Activated T-helper 1 cell treated with Interleukin-2 at 50 U/mL for 16 hours (primary cell): ENCODE measurements at places on chromosomes 7 and 10.

- DNase-seq = no peak
Observed at GRCh38 chr10:695396-695795, 5.9 kb upstream of the DIP2C start.

DNA sequence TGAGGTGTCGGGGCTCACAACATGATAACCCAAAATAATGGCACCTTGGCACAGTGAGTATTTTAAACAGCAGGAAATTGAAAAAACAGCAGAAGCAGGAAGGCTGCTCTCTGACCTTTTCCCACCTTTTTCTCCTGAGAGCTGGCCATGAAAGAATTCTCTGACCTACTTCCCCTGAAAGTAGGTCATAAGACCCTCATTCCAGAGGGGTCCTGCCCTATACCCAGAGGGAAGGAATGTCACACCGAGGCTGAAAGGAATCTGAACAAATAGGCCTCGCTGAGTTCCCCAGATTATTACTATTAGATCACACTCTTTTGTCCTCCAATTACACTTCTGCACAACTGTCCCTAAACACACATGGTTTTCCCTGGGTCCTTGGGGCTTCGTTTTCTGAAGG lies 18.8 kb downstream of the CPVL start:
- no peak for DNase-seq

DNA sequence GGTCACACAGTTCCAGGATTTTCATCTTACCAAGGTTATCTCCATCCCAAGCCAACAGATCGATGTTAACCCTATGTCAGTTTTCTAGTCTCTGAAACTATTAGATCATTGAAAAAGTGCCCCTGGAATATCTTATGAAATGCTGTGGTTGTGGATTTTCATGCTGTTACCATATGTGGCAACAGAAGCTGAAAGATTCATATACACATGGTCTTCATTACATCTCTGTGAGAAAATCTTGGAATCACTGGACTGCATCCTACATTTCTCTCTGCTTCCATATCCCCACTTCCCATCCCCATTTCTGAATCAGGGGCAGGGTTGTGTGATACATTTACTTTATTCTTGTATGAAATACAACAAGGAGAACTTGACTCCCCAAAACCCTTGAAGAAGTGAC lies 146.1 kb downstream of the SLC16A9 start:
- no peak for DNase-seq

- DNase-seq = no peak
Observed at GRCh38 chr7:90618876-90619275, 22.8 kb downstream of the CDK14 start.

DNA sequence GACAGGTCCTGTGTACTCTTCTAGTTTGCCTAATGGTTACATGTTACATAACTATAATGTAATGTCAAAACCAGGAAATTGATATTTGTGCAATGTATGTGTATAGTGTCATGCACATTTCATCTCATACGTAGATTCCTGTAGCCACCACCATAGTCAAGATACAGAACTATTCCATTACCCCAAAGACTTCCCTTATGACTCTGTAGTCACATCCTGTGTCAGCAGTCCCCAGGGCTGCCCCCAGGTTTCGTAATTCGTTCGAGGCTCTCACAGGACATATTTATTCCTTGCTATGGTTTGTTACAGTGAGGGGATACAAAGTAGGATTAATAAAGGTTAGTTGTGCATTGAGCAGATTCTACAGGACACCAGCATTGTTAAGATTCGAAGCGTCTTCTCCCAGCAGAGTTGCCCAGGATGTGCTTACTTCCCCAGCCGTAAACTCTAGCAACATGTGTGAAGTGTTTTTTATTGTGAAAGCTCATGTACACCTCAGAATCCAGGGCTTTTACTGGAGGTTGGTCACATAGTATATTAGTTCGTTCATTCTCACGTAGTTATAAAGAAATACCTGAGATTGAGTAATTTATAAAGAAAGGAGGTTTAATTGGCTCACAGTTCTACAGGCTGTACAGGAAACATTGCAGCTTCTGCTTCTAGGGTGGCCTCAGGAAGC lies 18.6 kb downstream of the RABGEF1 start:
- DNase-seq = no peak

- no peak for DNase-seq
Observed at GRCh38 chr7:8699875-8700624, 266.6 kb downstream of the NXPH1 start.

DNA sequence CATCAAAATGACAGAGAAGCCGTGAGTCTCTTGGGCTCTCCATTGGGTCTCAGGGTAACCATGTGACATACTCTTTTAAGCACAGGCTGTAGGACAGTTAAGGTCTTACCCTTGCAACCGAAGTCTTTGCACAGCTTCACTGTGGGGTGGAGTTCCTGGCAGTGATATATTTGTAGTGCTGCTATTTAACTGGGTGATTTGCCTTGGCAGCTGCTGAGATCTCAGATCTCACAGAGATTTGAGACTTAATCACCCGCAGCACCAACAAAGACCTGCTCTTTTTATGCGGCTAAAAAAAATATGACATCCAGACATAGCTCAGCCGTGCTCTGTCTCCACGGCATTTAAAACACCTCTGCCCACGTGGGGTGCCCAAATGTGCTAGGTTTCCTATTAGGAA lies 63.4 kb upstream of the NPTX2 start:
- DNase-seq = no peak

GRCh38 chr10:119465085-119465484 lies 77.4 kb downstream of the RGS10 start:
- DNase-seq = no peak

- DNase-seq = no peak
Observed at GRCh38 chr7:121604627-121605316, 208.7 kb upstream of the FAM3C start.

DNA sequence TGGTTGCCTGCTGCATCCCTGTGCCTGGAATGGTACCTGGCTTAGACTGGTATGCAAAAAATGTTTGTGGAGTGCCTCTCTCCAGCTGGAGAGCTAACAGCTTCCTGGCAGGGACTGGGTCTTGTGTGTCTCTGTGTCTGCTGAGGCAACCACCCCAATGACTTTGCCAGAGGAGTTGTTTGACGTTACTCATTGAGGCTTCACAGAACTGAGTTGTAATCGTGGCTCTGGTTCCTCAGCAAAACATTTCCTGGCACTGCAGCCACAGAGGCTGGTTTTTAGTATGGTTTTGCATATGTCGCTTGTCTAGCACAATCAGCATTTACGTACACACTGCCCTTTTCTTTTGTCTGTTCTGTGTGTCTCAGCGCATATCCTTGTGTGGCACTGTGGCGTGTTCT lies 7.5 kb downstream of the ZNF282 start:
- no peak for DNase-seq

DNA sequence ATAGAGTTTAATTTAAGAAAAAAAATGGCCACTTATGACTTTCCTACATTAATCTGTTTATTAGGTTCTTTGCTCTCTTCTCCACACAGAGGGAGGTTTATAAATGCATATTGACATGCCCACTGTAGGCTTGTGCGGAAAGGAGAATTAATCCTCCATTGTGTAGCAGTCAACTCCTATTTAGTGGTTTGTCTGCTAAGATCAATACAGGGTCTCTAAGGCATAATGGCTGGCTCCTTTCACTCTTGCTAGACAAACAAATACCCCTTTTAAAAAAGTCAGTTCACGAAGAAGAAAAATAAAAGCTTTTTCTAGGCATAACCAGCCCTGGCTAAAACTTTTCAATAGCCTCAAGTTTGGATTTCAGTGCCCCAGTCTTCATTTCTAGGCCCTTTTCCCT lies 141.6 kb downstream of the TSPAN12 start:
- no peak for DNase-seq

DNA sequence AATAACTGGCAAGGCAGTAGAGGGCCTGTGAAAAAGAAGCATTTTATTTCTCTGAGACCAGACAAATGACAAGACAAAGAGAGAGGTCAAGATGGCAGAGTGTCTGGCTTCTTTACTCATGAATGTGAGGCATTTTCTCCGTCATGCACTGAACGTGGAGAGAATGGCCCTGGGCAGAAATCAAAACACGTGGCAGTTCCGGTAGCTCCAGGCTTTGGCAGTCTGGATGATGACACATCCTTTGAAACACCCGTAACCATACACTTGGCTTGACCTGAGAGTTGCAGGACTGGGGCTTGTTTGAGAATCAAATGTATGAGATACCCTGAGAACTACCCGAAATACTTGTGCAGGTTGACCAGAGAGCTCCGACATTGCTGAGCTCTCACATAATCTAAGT lies 537.6 kb downstream of the ACTR3B start:
- no peak for DNase-seq

- DNase-seq = no peak
Observed at GRCh38 chr7:50953303-50953702, 170.6 kb upstream of the GRB10 start.

DNA sequence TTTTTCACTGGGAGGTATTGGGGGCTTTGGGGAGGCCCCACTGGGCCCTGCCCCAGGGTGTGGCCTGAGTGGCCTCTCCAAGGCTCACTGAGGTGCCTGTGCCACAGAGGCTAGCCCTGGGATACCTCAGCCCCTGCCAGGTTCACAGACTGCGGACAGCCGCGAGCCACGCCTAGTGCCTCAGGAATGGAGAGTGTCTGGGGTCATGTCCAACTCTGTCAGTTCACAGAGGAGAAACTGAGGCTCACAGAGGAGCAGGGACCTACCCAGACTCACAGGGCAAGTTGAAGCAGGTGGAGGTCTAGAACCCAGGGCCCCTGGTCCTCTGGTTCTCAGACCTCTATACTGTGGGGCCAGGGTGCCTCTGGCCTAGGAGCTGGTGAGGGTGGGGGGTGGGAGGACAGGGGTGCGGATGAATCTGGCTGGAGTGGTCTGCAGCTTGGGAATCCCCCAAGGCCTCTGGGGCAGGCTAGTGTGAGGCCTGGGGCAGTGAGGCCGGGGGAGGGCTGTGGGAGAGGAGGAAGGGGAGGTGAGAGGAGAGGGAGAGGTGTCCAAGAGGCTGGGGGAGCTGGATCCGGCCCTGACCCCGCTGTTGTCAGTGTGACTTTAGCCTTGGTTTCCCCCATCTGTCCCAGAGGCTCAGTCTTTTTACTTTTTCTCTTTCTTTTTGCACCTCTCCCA lies 20.0 kb downstream of the NEURL1 start:
- DNase-seq = no peak

DNA sequence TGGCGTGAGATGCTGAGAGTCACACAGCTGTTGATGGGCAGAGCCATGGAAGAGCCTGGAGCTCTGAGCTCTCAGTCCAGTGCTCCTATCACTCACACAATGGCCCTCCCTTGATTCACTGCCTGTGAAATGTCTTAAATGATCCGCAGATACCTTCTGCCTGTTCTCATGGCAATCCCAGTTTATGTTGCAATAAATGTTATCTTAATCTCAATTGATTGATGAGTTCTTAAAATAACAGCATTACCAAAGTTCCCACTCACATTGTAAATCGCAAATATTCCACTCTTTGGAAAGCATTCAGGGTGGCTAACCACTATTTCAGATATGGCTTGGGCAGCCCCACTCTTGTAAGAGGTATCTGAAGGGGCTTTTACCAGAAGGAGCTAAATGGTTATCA lies 865.5 kb downstream of the LRMDA start:
- DNase-seq = no peak

DNA sequence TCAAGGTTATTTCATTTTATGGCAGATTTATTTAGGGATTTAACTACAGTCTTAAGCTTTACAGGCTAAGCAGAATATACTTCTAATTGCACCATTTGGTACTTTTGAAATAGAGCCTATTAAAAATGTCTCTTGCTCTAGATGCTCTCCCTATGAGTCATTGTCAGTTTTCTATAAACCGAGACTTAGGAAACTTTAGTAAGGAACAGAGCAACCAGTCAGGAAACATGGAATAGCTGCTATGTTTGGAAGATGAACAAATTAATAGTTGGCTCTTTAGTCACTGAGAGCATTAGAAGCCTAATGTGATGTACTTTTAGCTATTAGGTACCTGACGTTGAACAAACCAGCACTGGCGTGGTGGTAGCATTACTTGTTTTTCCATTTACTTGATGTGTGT lies 35.3 kb downstream of the INPP5F start:
- DNase-seq = no peak

GRCh38 chr7:80773787-80774508 lies 135.5 kb downstream of the CD36 start:
- no peak for DNase-seq

DNA sequence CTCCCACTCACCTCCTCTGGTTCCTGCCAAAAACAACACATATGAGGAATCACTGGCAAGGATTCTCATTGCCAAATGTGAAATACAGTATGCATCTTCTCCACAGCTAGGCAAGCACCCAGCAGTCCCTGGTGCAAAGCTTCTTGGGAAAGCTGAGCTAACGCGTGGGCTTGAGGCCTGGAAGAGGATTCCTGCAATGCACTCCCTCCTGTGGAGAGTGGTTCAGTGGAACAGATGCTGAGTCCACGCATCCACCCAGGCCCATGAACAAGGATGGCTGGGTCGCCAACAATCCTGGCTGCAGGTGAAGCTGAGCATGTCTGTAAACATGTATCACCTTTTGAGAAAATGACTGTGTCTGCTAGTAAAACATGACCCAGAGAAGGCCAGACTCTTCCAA lies 113.2 kb upstream of the CHST15 start:
- DNase-seq = no peak

- no peak for DNase-seq
Observed at GRCh38 chr10:120182431-120182830, 274.6 kb upstream of the PLPP4 start.

GRCh38 chr10:12435348-12435747 lies 86.0 kb downstream of the CAMK1D start:
- no peak for DNase-seq

DNA sequence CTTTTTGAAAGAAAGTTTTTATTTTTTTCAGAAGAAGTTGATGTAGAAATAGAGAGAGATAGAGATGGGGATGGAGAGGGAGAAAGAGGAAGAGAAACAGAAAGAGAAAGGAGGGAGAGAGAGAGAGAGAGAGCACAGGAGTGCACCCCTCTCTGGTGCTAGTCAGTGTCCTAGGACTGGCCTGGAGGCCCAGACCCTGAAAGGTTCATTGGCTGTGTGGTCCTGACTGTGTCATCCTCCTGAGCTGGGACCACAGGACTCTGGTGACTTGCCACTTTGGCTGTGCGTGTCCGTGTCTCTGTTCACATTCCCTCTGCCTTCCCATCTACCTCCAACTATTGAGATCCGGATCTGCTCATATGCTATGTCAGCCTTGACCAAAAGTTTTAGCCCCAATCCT lies 62.1 kb upstream of the SHH start:
- no peak for DNase-seq

- no peak for DNase-seq
Observed at GRCh38 chr7:90402785-90403173, 482 bp upstream of the CLDN12 start.

GRCh38 chr7:79781716-79782115 lies 328.2 kb upstream of the MAGI2 start:
- DNase-seq = no peak

GRCh38 chr7:37441386-37441760 lies 7.3 kb downstream of the ELMO1 start:
- DNase-seq = no peak

DNA sequence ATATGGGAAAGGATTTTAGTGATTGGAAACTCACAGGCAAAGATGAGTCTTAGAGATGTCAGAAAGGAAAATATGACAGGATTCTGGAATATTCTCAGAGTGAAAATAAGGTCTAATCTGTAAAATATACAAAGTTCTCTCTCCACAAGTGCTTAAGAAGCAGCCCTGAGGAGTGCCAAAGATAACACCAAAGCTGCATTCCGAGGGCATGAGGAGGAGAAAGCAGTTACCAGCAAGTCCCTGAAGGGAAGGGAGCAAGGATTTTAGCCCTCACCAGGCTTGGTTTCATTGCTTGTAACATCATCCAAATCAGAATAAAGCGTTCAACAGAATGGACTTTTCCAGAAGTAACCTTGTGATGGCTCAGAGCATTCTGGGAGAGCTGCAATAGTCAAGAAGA lies 31.4 kb upstream of the DLX6 start:
- DNase-seq = no peak

GRCh38 chr7:47945261-47946015 lies 2.8 kb downstream of the PKD1L1 start:
- peak; percentile 40 for DNase-seq

- DNase-seq = no peak
Observed at GRCh38 chr7:13910805-13911551, 78.5 kb downstream of the ETV1 start.
